Glutamatergic neuron (in vitro differentiated cells): ENCODE measurements at places on chromosomes 1 and 21.

- H3K4me1 ChIP-seq = peaks cover 11% of the 10 kb centered on the region
- no peaks in the 10 kb centered on the region for H3K27me3 ChIP-seq
- no peaks in the 10 kb centered on the region for H3K36me3 ChIP-seq
- H3K4me3 ChIP-seq = no peak overlapping the region
- no peak for DNase-seq
- no peak overlapping the region for H3K27ac ChIP-seq
Measured at GRCh38 chr1:51922040-51922439, 43.5 kb upstream of the NRDC start.

DNA sequence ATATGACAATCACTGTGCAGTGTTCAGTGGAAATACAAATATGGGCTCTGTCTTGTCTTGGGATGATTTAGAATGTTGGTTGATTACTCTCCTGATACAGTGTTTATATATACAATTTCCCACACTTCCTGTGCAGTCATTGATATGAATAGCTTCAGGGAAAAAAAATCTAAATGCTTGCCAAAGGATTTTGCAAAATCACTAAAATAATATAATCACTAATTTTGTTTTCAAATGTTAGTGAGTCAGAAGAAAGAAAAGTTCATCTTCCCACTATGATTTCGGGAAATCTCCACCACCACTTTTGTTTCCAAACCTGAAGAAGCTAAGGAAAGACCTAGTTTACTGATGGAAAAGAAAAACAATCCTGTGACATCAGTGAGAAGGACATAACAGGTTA is 32.1 kb upstream of the CHRM3 start:
- H3K27ac ChIP-seq = no peak overlapping the region
- no peaks in the 10 kb centered on the region for H3K27me3 ChIP-seq
- no peaks in the 10 kb centered on the region for H3K4me1 ChIP-seq

DNA sequence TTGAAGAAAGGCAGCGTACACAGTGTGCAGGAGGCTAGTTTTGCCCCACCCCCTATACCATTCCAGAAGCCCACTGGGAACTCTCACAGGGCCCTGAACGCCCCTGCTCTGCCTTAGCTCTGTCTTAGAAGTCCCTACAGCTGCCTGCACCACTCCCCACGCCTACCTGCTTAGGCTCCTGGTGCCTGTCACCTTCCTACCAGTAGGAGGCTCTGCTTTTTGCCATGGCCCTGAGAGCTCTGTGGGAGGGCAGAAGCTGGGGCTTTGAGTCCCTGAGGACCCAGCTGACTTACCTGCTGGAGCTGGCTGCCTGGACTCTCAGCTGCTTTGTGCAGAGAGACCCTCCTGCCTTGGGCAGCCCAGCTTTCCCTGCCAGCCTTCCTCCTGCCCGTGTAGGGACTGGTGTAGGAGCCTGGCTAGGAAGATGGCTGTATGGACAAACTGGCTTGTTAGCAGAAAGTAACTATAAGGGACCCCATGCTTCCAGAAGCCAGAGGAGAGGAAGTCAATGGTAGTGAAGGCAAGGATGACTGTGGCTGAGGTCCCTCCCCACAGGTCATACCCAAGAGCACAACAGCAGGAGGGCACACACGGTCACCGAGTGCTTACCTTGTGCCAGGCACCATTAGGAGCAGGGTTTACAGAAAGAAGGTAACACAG is 9.8 kb upstream of the CELSR2 start:
- H3K4me3 ChIP-seq = no peak overlapping the region
- DNase-seq = peak; percentile 65
- peaks cover 26% of the 10 kb centered on the region for H3K27me3 ChIP-seq
- peak overlapping the region; percentile 52 for H3K27ac ChIP-seq

DNA sequence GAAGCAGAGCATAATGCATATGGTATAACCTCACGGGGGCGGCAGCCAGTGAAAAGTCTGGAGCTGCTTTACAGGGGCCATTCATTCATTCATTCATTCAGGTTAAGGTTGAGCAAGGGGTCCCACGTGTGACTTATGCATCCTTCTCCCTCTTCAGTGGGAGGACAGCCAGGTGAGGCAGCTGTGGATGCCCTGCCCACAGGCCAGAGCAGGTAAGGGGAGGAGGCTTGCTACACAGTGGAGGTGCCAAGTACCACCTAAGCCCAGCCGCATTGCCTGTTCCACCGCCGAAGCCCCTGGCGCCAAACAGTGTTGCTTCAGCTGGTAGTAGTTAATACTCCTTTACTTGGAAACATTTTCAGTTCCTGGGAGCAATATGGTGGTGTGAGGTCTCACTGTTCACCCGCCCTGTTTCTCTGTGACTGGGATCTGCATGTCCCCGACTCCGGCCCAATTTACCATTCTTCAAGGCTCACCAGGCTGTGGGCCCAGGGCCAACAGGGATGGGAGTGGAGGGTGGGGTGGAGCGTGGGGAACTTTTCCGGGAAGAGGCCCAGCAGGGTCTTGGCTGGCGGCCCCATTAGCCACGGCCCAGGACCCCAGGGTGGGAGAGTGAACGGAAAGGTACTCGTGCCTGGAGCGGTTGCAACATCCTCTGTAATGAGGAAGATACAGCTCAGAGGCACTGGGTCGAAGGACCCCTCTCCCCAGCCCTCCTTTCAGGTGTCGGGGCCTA is 722 bp upstream of the PODN start:
- H3K4me3 ChIP-seq = peak overlapping the region; percentile 46
- H3K36me3 ChIP-seq = no peaks in the 10 kb centered on the region
- H3K4me1 ChIP-seq = peaks cover 8% of the 10 kb centered on the region
- DNase-seq = no peak
- H3K27ac ChIP-seq = no peak overlapping the region

DNA sequence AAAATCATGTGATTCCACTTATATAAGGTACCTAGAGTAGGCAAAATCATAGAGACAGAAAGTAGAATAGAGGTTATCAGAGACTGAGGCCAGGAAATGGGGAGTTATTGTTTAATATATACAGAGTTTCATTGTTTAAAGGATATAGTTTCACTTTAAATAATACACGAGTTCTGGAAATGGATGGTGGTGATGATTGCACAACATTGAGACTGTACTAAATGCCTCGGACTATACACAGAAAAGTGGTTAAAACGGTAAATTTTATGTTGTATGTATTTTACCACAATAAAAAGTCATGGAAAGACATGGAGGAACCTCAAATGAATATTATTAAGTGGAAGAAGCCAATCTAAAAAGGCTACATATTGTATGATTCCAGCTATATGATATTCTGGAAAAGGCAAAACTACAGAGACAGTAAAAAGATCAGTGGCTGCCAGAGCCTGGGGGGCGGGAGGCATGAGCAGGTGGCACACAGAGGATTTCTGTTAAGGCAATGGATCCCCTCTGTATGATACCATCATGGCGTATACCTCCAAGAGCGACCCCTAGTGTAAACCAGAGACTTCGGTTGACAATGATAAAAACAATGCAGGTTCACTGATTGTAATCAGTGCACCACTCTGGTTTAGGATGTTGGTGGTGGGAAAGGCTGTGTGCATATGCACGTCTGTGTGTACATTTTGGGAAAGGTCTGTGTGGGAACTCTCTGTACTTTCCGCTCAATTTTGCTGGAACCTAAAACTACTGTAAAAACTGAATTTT is 7.5 kb downstream of the C1orf198 start:
- H3K4me3 ChIP-seq = no peak overlapping the region
- no peak for DNase-seq
- peaks cover 27% of the 10 kb centered on the region for H3K4me1 ChIP-seq
- H3K27me3 ChIP-seq = peaks cover 3% of the 10 kb centered on the region
- no peaks in the 10 kb centered on the region for H3K36me3 ChIP-seq
